ENCODE measurements at places on chromosomes 16 and 17.

DNA sequence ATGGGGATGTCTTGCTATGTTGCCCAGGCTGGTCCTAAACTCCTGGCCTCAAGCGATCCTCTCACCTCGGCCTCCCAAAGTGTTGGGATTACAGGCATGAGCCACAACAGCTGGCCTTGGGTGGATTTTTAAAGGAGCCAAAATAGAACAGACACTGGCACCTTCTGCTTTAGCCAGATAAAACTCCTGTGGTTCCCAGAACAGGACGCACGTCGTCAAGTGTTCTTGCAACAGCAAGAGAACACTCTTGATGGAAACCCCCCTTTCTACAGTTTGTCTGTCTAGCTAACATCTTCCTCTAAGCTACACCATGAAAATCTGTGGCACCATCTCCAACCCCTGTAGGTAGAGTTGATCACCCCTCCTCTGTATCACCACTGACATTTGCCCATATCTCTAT lies 122.6 kb downstream of the NPIPB5 start:
- DNase-seq, result no peak

DNA sequence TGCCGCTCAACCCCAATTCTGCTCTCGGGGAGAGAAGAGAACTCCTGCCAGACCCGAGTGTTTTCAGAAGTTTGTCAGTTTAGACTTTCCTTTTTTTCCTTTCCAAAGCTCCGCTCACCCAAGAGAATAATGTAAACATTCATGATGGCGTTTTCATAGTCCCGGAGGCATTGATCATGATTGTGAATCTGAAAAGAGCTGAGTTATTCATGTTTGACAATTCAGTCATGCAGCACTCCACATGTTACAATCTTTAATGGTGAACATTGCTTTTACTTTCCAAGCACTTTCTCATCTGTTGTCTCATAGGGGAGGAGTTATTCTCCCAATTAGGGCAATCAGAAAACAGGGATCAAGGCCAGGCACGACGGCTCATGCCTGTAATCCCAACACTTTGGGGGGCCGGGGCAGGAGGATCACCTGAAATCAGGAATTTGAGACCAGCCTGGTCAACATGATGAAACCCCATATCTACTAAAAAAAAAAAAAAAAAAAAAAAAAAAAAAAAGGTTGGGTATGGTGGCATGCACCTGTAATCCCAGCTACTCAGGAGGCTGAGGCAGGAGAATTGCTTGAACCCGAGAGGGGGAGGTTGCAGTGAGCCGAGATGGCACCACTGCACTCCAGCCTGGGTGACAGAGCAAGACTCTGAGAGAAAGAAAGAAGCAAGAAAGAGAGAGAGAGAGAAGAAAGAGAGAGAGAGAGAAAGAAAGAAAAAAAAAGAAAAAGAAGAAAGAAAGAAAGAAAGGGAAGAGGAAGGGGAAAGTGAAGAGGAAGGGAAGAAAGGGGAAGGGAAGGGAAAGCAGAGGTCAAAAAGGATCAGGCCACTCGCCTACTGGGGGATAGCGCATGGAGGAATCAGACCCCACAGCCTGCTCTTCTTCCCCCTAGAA lies 70.0 kb upstream of the TNRC6C start:
- no peak for DNase-seq

GRCh38 chr16:1781254-1781653 lies 1.1 kb downstream of the SPSB3 start:
- no peak for DNase-seq

- DNase-seq, result no peak
Measured at GRCh38 chr16:73499276-73499675, 451.3 kb upstream of the ZFHX3 start.

GRCh38 chr17:77320044-77320440 lies 179.3 kb downstream of the SEC14L1 start:
- peak; percentile 63 for DNase-seq

- DNase-seq, result no peak
Measured at GRCh38 chr16:4762205-4762604, 4.8 kb downstream of the ZNF500 start.

DNA sequence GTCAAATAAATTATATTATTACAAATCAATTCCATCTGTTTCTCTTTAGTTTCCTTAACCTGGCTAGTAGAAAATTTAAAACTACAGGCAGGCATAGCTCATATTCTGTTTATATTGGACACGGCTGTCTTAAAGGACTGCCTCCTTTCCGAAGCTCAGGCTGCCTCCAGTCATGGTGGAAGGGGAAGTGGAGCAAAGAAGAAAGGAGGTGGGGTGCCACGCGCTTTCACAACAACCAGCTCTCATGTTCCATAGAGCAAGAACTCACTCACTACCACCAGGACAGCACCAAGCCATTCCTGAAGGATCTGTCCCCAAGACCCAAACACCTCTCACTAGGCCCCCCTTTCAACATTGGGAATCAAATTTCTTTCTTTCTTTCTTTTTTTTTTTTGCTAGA lies 149.3 kb upstream of the KCNJ18 start:
- DNase-seq, result no peak

DNA sequence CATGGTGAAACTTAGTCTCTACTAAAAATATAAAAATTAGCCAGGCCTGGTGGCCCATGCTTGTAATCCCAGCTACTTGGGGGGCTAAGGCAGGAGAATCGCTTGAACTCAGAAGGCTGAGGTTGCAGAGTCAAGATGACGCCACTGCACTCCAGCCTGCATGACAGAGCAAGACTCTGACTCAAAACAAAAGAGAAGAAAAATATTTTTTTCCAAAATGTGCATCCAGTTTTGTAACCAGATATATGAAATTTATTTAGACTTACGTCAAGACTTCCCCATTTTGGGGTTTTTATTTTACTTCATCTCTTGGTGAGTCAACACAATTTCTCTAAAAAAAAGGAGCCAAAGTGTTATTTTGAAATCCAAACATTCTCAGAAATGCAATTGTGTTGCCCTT lies 5.5 kb upstream of the TM4SF5 start:
- no peak for DNase-seq

- peak; percentile 72 for DNase-seq
Measured at GRCh38 chr16:85757341-85757822, 6.5 kb upstream of the C16orf74 start.

Measured in HCEC 1CT (cell line).